Liver (tissue), 10 donors: ENCODE measurements at places on chromosomes 2 and 18. TPM values are rescaled to one million over a fixed set of nuclear protein-coding genes. Genes with fewer than 3 reads are reported as not detected.

The TBR1 gene
- not detected for total RNA-seq

The RIT2 gene
- total RNA-seq: not detected

DNA sequence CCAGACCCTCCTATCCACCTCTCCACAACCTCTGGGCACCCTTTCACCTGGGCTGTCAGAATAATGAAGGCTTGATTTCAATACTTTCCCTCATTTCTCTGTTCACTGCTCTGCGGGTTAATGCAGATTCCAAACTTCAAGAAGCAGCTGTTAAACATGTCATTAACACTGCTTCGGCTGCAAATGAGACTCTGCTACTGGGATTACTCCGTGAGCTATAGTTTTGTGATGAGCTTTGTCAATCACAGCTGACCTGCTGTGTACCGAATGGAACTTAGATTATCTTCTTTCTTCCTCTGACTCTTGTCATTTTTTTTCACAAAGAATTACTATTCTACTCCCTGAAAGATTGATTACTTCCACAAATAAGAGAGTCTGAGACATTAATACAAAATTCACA is 160.5 kb downstream of the TMEM182 start:
- DNase-seq: no peak
- no peaks in the 10 kb centered on the region for H3K27me3 ChIP-seq
- no peak overlapping the region for H3K4me3 ChIP-seq
- no peak overlapping the region for H3K27ac ChIP-seq

GRCh38 chr18:68428661-68429060 is 286.2 kb downstream of the TMX3 start:
- no peaks in the 10 kb centered on the region for H3K4me1 ChIP-seq
- DNase-seq: no peak
- no peaks in the 10 kb centered on the region for H3K27me3 ChIP-seq
- H3K36me3 ChIP-seq: no peaks in the 10 kb centered on the region
- no peak overlapping the region for H3K27ac ChIP-seq

GRCh38 chr2:145800151-145801091 is 1280.5 kb upstream of the ZEB2 start:
- H3K27me3 ChIP-seq: no peaks in the 10 kb centered on the region
- H3K27ac ChIP-seq: no peak overlapping the region
- H3K4me1 ChIP-seq: peaks cover 16% of the 10 kb centered on the region
- peak; percentile 35 for DNase-seq

- no peaks in the 10 kb centered on the region for H3K36me3 ChIP-seq
- H3K27ac ChIP-seq: no peak overlapping the region
- DNase-seq: no peak
- H3K27me3 ChIP-seq: no peaks in the 10 kb centered on the region
Observed at GRCh38 chr2:234993541-234993981, 41.7 kb downstream of the SH3BP4 start.

DNA sequence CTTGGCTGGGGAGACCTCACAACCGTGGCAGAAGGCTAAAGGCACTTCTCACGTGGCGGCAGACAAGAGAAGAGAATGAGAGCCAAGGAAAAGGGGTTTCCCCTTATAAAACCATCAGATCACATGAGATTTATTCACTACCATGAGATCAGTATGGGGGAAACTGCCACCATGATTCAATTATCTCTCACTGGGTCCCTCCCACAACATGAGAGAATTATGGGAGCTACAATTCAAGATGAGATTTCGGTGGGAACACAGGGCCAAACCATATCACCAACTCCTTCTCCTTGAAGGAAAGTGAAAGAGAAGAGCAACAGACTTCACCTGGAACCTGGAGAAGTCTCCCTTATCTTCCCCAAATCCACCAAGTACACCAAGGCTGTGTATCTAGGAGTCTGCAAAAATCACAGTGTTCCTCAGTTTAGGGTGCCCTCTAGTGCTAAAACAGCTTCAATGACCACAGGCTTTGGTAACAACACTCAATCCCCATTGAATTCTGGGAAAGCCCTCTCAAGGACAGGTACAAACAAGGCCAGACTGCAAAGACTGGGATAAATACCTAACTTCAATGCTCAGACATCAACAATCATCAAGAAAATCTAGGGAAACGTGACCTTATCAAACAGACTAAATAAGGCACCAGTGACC is 148.8 kb upstream of the SRD5A2 start:
- H3K27ac ChIP-seq: peak overlapping the region; percentile 86
- H3K4me1 ChIP-seq: peaks cover 1% of the 10 kb centered on the region
- no peak overlapping the region for H3K4me3 ChIP-seq

GRCh38 chr2:26043862-26044696 is 10.2 kb downstream of the RAB10 start:
- no peaks in the 10 kb centered on the region for H3K27me3 ChIP-seq
- H3K4me3 ChIP-seq: no peak overlapping the region
- peaks cover 10% of the 10 kb centered on the region for H3K4me1 ChIP-seq
- DNase-seq: no peak
- H3K27ac ChIP-seq: peak overlapping the region; percentile 92

- H3K4me3 ChIP-seq: no peak overlapping the region
- no peak overlapping the region for H3K27ac ChIP-seq
- DNase-seq: no peak
- no peaks in the 10 kb centered on the region for H3K36me3 ChIP-seq
Observed at GRCh38 chr2:60336442-60337141, 216.9 kb downstream of the BCL11A start.

DNA sequence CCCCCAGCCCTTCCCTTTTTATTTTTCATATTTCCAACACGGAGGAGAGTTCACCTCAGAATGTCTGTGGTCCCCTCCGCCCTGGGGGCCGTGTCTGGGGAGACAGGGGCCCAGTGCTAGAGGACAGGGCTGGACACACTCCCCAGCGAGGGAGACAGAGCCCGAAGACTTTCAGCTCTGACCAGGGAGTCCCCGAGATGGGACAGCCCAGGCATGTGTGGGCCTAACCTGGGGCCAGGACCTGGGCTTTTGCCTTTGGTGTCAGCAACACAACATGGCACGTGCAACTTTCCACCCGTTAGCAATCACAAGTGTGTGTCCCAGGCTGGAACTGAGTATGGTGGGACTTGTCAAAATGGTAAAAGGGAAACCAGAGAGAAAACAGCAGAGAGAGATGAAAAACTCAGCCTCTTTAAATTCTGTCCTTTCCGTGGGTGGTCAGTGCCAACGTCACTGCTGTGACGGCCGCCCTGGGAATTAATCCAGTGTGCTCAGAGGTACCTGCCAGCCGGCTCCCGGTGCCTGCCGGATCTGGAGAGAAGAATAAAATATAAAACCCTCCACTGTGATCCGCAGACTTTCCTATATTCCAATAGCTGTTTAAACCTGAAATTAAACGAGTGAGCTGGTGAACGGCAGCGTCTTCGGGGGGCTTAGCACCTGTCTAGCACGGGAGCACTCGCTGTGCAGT is 245.8 kb downstream of the EIPR1 start:
- H3K4me3 ChIP-seq: no peak overlapping the region
- no peaks in the 10 kb centered on the region for H3K4me1 ChIP-seq
- H3K36me3 ChIP-seq: no peaks in the 10 kb centered on the region

- H3K4me1 ChIP-seq: no peaks in the 10 kb centered on the region
- DNase-seq: no peak
- H3K27me3 ChIP-seq: no peaks in the 10 kb centered on the region
- H3K27ac ChIP-seq: no peak overlapping the region
Observed at GRCh38 chr2:217856871-217857270, 145.9 kb downstream of the TNS1 start.

DNA sequence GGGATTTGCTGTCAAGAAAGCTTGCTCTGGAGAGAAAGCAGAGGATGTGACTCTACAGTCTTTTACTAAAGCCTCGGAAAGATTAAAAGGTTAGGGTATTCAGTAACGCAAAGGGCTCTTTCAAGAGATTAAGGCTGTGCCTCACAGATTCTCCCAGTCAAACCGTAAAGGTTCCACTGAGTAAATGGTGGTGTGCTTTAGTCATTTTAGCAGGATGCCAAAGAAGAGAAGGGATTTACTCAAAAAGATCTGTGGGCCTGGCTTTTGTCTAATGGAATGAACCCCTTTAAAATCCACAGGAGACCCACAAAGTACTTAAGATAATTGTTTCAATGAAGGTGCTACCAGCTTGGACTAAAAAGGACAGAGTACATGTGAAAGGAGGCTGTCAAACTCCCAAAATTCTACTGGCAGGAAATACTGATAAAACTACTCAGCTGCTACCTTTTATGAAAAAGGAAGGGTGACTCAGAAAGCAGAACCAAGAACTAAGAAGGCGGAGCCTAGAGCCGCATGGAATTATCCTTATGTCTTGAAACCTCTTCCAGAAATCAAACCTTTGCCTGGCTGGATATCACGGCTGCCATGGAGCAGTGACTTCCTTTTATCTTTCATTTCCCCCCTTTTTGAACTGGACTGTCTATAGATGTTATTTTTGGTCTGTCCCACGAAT is 670.2 kb upstream of the ZEB2 start:
- H3K36me3 ChIP-seq: no peaks in the 10 kb centered on the region
- H3K27ac ChIP-seq: no peak overlapping the region
- no peaks in the 10 kb centered on the region for H3K27me3 ChIP-seq
- DNase-seq: no peak
- no peaks in the 10 kb centered on the region for H3K4me1 ChIP-seq

- H3K4me3 ChIP-seq: no peak overlapping the region
- no peak overlapping the region for H3K27ac ChIP-seq
- no peaks in the 10 kb centered on the region for H3K36me3 ChIP-seq
- no peaks in the 10 kb centered on the region for H3K4me1 ChIP-seq
- H3K27me3 ChIP-seq: no peaks in the 10 kb centered on the region
Observed at GRCh38 chr2:129803032-129803431, 176.4 kb upstream of the RAB6C start.

DNA sequence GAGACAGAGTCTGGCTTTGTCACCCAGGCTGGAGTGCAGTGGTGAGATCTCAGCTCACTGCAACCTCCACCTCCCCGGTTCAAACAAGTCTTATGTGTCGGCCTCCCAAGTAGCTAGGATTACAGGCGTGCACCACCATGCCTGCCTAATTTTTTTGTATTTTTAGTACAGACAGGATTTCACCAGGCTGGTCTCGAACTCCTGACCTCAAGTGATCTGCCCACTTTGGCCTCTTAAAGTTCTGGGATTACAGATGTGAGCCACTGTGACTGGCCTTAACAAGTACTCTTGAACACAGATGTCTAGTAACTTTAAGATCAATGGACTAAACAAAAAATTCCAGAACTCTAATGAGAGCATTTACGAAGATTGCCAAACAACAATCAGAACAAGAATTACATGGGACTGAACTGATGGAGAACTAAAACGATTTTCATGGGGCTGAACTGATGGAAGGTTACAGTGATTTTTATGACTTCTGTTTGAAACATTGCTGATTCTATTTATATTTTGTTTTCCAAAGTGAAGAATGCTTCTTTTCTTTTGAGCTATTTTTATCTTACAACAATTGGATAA is 46.5 kb upstream of the ST3GAL5 start:
- no peak overlapping the region for H3K4me3 ChIP-seq
- no peak for DNase-seq
- peaks cover 30% of the 10 kb centered on the region for H3K4me1 ChIP-seq
- no peaks in the 10 kb centered on the region for H3K27me3 ChIP-seq
- H3K36me3 ChIP-seq: no peaks in the 10 kb centered on the region

GRCh38 chr2:101386599-101387150 is 628 bp downstream of the CREG2 start:
- peaks cover 7% of the 10 kb centered on the region for H3K4me1 ChIP-seq
- H3K27ac ChIP-seq: no peak overlapping the region
- no peaks in the 10 kb centered on the region for H3K27me3 ChIP-seq
- DNase-seq: no peak
- H3K36me3 ChIP-seq: no peaks in the 10 kb centered on the region

DNA sequence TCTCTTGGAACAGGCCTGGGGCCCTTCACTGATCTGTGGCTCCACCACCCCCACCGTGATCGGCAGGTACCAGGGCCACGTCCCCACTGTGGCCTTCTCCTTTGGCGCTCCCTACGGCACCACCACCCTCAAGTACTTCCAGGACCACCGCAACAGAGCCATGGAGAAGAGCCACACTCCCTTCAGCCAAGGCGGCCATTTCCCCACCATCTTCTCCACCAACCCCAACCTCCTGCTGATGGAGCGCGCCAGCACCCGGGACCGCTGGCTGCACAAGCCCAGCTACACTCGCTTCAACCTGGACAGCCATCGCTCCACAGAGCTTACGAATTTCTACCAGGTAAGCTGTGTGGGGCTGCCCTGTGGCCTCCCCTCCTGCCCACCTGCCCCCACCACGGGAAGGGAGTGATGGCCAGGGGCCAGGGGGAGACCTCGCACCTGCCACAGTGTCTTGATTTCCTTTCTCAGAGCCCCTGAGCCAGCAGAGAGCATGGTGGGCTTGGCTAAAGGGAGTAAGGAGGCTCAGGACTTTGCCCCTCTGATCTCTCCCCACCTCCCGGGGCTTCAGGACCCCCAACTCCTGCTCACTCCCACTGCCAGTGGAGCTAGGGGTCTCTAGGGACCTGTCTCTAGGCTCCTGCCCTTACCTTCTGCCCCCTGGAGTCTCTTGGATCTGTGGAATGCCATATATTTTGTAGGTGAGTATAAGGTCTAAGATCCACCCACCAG is 65.2 kb downstream of the CIB4 start:
- DNase-seq: no peak
- H3K27me3 ChIP-seq: no peaks in the 10 kb centered on the region
- H3K4me3 ChIP-seq: no peak overlapping the region
